Glomerular endothelial cell (primary cell): ENCODE measurements at places on chromosomes 4 and X. TPM values are rescaled to one million over a fixed set of nuclear protein-coding genes. Genes with fewer than 3 reads are reported as not detected.

The ADAM29 gene
- total RNA-seq = not detected in 2 replicates

The BCORL1 gene
- 6.2 and 12.4 TPM in 2 replicates for total RNA-seq

- no peak for DNase-seq
These were observed 43.8 kb upstream of the CPEB2 start for GRCh38 chr4:14958436-14958835.

- DNase-seq = no peak
These were observed 750.8 kb downstream of the CENPC start for GRCh38 chr4:66794390-66795034.

DNA sequence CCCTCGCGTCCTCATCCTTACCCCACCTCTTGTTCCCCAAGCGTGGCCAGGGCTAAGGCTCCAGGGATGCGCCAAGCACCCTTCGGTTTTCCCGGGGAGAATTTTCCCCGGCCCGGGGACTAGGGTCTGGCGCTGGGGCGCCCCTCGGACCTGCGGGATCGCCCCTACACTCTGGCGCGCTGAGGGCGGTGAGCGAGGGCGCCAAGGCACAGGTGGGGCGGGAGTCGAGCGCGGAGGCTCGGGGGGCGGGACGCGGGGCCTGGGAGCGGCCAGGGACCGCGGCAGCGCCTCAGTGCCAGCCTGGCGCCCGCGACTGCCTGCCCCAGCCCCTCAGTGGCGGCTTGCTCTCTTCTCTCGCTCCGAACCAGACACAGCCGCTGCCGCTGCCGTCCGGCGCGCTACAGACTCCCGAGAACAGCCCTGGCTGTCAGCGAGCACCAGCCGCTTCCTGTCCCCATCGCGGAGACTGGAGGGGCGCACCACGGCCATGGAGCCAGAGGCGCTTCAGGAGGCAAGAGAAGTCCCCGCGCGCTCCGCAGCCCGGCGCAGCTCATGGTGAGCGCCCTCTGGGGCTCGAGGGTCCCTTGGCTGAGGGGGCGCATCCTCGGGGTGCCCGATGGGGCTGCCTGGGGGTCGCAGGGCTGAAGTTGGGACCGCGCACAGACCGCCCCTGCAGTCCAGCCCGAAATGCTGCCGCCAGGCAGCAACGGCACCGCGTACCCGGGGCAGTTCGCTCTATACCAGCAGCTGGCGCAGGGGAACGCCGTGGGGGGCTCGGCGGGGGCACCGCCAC is at the start of gene DRD5:
TSS of gene DRD5 (plus strand) at position 292 of the 793 bp plus-strand sequence. CDS start at position 688, 396 bp downstream.
- DNase-seq = no peak

DNA sequence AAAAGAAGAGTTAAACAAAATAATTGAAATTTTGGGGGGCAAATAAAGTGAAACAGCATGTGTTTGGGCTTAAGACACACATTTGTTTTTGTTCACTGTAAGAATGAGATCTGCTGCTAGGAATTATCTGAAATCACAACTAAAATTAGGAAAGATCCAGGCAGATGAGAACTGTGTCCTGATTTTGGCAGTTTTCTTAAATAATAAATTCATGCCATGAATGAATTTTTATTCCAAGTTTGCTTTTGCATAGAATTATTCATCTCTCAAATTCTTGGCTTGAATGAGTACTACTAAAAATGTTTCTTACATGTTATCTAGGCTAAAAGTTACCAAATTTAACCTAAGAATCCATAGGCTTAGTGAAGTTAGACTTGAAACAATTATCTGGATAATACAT is 321.7 kb downstream of the ANK2 start:
- DNase-seq = no peak

The PASD1 gene
- total RNA-seq = not detected in 2 replicates

DNA sequence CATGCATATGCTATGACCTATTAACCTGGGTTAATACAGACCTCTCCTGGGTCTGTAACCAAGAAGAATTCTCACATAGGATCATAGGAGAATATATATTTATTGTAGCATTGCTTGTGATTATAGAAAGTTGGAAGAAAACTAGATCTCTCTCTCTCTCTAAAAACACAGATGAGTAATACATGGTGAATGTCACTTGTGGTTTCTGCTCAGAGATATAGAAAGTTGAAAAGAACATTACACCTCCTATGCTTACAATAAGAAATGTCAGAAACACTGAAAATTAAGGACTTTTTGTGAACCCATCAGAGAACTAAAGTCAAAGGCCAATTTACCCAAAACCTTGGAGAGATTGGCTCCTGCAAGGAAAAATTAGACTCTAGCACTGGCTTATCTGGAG is 1389.5 kb downstream of the FAM133A start:
- no peak for DNase-seq

GRCh38 chrX:68060506-68061205 is 372.6 kb downstream of the OPHN1 start:
- DNase-seq = no peak

The PAGE2 gene
- total RNA-seq = not detected in 2 replicates

The APOOL gene
- 8.7 and 9.3 TPM in 2 replicates for total RNA-seq

The CYP2U1 gene
- total RNA-seq = 5.4 and 5.5 TPM in 2 replicates

The BCOR gene
- total RNA-seq = 18.6 and 30.8 TPM in 2 replicates

The POU4F2 gene
- total RNA-seq = not detected in 2 replicates

- DNase-seq = no peak
These were observed 8.1 kb upstream of the RPGR start for GRCh38 chrX:38335382-38335781.

DNA sequence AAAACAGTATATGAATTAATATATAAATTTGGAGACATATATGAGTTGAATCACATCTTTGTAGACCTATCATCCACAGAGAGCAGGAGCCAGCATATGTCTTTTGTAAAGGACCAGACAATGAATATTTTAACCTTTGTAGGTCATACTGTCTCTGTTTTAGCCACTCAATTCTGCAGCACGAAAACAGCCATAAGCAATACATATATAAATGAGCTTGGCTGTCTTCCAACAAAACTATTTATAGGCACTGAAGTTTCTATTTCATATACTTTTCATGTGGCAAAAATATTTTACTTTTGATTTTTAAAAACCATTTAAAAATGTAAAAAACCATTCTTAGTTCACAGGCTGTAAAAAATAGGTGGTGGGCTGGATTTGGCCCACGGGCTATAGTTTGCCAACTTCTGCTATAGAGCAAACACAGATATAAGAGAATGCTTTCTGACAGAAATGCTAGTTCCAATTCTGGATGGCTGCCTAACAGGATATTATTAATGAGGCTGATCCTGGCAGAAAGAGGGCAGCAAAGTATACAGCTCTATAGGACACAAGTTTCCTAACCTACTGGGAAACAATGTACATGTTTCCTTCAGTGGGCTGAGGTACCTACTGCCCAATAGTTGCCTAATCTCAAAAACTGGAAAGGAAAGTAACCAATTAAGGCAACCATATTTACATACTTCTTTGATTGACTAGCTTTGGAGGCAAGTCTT is 58.1 kb upstream of the UCP1 start:
- no peak for DNase-seq

- DNase-seq = no peak
These were observed 91.9 kb downstream of the EGF start for GRCh38 chr4:110004556-110004955.

GRCh38 chrX:52839137-52839536 is 28.1 kb downstream of the XAGE5 start:
- DNase-seq = no peak

GRCh38 chrX:11970578-11971359 is 167.5 kb upstream of the FRMPD4 start:
- no peak for DNase-seq

- no peak for DNase-seq
These were observed 194.8 kb downstream of the CHRDL1 start for GRCh38 chrX:110600745-110601310.

DNA sequence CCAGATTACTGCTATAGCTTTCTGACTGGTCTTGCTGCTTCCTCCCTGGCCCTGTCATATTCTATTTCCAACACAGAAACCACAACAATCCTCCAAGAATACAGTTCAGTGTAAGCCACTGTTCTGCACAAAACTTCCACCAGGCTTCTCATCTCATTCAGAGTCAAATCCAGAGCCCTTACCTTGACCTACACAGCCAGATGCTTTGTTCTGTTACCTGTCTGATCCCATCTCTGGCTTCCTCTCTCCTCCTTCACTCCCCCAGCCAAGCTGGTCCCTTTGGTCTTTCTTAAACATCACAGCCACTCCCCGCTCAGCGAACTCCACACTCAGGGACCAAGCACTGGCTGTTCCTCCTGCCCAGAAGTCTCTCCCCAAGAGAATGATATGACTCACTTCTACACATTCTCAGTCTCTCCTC is 84.8 kb upstream of the BMP2K start:
- DNase-seq = no peak

DNA sequence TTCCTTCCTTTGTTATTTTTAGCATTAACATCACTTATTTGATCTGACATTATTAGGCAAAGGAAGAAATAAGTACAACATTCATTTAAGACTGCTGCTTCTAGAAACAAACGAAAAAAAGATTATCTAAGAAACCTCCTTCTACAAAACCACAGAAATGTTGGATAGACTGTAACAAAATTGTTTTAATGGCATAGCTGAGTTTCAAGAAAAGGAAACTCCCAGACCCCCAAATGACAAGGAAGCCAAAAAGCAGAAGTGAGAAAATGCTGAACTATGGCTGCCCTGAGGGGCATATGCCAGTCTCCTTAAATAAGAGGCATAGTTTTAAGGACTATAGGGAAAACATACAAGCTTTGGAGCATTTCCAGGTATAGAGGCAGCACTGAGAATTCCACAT is 1431.6 kb upstream of the TENM3 start:
- no peak for DNase-seq

DNA sequence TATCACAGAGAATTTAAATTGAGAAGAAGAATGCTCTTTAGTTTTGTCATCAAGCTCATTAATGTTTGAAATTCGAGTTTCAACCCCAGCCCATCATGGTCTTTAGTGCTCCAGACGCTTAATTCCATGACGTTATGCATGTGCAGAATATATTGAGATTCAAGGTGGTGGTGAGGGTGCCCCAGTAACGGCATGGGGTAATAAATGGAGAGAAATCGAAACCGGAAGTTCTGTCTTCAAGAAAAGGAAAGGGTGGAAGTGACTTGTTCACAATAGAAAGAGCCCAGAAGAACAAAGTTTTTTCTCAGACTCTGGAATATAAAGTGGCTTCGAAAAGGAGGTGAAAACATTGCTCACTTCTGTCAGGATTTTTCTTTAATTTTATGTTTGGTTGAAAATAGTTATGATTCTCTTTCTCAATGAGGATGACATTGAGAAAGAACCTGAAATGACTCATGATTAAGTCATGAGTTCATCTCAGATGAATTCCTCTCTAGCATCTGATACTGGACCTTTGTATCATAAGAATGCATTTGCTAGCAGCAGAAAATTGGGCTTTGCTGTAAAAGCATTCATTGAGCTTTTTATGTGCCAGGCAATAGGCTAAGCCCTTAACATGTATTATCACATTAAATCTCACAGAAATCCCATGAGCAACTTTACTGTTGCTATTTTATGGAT is 779 bp upstream of the DDX60L start:
- peak; percentile 72 for DNase-seq

The STOX2 gene
- 1.1 TPM in 2 replicates for total RNA-seq

GRCh38 chr4:40301603-40302002 is 33.5 kb upstream of the CHRNA9 start:
- no peak for DNase-seq
